ENCODE measurements at places on chromosomes 4 and X. TPM values are rescaled to one million over a fixed set of nuclear protein-coding genes. Genes with fewer than 3 reads are reported as not detected.

Gene GTPBP6
- total RNA-seq: 123 TPM

Gene UGT2B10
- not detected for total RNA-seq

Gene IL2RG
- total RNA-seq: 305 TPM

Gene CCDC149
- total RNA-seq: not detected

Gene TXK
- 4.8 TPM for total RNA-seq

Gene WWC2
- total RNA-seq: 6.9 TPM

DNA sequence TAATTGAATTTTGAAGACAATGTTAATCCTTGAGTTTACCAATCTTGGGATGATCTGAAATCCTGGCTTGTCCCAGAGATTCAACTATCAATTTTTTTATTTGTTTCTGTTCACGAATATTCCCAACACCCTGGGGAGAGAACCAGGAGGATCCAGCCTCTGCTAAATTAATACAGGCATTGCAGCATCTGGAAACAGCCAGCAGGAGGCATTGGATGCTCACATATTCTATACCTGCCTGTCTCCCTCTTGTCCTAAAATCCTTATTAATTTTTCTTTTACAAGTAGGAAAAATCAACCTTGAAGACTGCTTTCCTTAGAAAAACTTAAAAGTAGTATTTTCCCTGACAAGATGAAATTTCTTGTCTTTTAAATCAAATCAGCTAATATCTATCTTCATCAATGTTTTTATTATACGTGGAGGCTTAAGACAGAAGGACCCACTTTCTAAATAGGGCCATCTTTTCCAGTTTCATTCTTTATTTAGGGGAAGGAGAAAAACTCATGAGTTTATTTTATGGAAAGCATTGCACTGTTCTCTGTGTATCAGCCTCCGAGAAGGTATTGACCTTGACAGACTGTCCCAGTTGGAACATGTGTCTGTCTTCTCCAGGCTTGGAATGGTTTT is 102.4 kb downstream of the CLNK start:
- DNase-seq: no peak

- DNase-seq: no peak
Measured at GRCh38 chr4:183905081-183905592, at the start of gene STOX2. TSS of gene STOX2 (plus strand) at chr4:183905307. CDS start at chr4:183906791, 1,484 bp downstream.

DNA sequence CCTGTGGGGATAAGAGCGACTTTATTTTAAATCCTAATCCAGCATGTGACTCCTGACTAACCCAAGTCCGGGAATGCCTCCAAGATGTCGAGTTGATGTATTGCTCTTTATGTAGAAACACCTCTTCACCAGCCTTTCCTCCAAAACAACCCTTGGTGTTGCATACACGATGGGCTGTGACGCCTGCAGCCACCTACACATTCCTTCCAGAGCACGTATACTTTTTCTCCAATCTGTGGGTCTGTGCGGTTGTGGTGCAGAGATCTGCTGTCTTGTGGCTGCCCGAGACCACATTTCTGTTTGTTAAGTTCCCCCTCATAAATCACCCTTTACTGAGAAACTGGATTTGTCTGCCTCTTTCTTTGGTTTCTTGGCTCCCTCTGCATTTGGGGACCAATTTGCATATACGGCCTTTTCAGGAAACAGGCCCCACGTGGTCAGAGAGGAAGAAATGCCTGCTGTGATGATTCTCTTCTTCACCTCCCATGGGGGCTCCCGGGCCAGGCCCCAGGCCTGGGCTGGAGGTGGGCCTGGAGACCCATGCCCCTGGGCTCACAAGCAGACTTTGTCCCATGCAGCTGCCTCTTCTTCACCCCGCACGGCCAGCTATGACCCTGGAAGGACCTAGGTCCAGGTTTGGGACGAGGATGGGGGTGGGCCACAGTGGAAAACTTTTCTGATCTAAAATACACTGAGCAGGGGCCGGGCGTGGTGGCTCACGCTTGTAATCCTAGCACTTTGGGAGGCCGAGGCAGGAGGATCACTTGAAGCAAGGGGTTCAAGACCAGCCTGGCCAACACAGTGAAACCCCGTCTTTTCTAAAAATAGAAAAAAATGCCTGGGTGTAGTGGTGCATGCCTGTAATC is 21.4 kb upstream of the AFAP1 start:
- DNase-seq: peak; percentile 42

DNA sequence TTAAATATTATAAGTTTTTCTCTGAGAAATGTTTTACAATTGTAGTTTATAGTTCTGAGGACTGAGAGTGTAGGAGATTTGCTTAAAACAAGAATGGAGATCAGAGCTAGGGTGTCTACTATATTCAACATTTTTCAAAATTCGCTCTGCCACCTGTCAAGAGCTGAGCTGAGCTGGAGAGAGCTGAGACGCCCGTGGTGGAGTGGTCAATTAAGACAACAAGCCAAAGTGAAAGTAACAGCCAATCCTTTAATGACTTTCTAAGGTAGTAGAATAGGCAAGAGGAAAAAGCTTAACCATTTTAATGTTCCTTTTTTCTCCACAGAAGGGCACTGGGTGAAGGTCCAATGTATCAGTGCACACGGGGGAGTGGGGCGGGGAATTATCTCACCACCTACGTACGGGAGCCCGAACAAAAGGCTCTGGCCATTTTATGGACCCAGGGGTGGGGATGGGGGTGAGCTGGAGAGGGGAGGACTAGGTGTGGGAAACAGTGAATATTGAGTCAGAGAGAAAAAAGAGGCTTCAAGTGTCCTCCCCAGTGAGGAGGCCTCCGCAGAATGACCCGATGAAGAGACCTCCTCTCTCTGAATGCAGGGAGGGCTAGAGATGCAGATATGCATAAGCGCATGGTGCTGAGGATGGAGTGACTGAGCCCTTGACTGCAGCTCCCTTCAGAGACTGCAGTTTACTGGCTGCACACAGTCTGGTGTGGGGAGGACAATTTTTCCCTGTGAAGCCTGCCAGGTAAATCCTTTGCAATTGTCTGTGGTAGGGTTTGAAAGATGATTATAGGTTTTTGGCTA is 60.8 kb downstream of the SPCS3 start:
- no peak for DNase-seq

- no peak for DNase-seq
Measured at GRCh38 chrX:73563738-73564068, 706 bp downstream of the CHIC1 start.

All from activated T-cell treated with anti-CD3 and anti-CD28 coated beads, Interleukin-2, amount 50 U/mL, for 4 hours (primary cell).